Transverse colon (tissue), 4 donors: ENCODE measurements at places on chromosomes 7 and 10. TPM values are rescaled to one million over a fixed set of nuclear protein-coding genes. Genes with fewer than 3 reads are reported as not detected.

DNA sequence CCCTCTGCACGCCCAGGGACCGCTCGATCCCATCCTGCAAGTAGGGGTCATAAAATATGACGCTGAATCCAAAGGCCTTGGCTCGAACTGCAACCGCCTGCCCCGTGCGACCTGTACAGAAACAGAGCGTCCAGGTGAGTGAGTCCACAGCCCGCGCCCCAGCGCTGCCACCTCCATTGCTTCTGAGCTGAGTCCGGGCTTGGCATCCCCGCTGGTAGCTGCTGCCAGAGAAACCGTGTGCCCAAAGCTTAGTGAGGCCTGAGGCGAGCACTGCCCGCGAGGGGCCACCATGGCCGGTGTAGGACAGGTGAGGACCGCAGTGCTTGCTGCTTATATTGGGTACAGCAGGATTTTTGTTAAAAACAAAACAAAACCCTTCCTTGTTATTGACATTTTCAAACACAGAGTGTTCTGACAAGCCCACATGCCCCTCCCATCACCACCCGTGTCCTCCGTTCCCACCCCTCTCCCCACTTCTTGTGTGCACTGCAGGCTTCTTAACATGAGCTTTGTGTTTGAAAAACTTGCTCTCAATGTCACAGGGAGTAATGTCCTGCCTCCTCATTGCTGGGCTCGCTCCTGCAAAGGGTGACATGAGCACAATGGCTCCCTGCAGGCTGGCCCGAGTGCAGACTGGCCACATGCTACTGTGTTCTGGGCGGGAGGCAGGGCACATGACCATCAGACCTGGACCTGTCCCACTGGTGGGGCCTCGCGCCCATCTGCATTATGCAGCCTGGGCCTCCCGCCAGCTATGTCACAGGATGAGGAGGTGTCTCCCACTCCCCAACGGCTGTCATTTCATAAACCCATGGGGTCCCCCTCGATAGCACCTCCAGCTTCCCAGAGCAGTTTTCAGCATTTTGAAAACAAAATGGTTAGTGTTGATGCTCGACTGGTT lies 52.9 kb downstream of the ZRANB1 start:
- no peak for DNase-seq

GRCh38 chr7:150806863-150807262 lies 6.3 kb downstream of the TMEM176A start:
- DNase-seq: no peak

DNA sequence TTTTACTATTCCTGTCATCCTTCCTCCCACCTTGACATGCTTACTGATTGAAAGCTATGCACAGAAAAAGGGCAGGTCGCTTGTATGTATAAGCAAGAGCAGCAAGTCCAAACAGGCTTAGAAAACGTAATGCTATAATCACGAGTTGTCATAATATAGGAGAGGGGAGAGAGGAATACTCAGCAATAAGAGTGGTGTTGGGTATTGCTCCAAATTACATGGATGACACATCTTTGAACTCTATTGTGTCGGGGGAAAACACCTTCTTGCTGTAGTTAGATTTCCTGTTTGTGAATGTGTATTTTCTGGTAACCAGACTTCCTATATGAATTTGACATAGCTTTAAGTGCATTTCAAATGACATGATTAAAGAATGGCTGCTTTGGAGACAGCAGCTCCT lies 7.5 kb downstream of the MET start:
- DNase-seq: no peak

The CYP2E1 gene
- 0.64 TPM for total RNA-seq

The MMRN2 gene
- total RNA-seq: 25.3 TPM

The MLXIPL gene
- 21.9 TPM for total RNA-seq

- DNase-seq: no peak
These were observed 244.4 kb upstream of the FZD1 start for GRCh38 chr7:91019686-91020385.

The MAGI2 gene
- 9.7 TPM for total RNA-seq

DNA sequence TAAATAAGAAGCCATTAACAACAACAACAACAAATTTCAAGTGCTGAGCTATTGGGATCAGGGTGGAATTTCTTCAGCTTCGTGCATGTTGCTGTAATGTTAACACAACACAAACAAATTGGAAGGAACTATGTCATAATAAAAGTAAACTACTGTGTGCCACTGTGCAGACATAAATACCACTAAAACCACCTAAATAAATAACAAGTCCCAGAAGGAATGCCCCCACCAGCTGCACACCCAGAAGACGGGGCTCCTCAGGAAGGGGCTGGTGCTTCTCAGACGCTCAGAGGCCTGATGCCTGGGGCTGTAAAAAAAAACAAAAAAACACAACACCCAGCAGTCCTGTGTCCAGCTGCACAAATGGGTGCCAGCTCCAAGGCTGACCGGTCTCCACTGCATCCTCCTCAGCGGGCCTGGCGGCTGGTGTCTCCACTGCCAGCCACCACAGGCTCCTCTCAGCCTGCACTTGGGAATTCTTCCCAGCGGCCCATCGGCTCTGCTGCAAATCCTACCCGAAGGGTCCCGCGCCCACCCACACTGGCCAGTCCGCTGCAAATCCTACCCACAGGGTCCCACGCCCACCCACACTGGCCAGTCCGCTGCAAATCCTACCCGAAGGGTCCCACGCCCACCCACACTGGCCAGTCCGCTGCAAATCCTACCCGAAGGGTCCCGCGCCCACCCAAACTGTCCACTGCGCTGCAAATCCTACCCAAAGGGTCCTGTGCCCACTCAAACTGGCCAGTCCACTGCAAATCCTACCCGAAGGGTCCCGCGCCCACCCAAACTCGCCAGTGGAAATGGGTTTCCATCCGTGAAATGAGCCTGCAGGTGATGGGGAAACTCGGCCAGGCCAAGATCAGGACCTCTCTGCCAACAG lies 35.8 kb upstream of the DNAAF5 start:
- DNase-seq: peak; percentile 2

GRCh38 chr7:29809533-29810155 lies 3.3 kb downstream of the WIPF3 start:
- no peak for DNase-seq

DNA sequence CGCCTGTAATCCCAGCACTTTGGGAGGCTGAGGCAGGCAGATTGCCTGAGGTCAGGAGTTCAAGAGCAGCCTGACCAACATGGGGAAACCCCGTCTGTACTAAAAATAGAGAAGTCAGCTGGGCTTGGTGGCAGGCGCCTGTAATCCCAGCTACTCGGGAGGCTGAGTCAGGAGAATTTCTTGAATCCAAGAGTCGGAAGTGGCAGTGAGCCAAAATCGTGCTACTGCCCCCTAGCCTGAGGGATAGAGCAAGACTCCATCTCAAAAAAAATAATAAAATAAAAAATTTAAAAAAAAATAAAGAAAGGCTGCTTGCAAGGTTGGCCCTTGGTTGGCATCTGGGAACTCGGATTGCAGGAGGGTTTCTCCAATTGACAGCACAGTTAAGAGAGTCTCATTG lies 221.6 kb downstream of the DGKI start:
- DNase-seq: no peak

DNA sequence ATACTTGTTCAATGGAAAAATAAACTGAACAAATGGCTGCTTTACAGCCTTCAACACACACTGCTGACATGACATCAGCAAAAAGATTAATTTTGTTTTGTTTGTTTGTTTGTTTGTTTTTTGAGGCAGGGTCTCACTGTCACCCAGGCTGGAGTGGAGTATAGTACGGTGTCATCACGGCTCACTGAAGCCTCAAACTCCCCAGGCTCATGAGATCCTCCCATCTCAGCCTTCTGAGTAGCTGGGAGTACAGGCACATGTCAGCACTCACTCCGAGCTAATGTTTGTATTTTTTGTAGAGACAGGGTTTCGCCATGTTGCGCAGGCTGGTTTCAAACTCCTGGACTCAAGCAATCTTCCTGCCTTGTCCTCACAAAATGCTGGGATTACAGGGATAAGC lies 10.9 kb downstream of the TARP start:
- no peak for DNase-seq

The TMEM213 gene
- not detected for total RNA-seq

DNA sequence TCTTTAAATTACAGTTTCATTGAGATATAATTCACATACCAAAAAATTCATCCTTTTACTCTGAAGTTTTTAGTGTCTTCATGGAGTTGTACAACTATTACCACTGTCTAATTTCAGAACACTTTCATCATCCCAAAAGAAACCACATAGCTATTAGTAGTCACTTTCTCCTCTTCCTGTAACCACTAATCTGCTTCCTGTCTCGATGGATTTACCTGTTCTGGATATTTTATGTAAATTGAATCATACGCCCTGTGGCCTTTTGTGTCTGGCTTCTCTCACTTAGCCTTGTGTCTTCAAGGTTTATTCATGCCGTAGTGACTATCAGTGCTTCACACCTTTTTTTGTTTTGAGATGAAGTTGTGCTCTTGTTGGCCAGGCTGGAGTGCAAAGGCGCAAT lies 135.5 kb downstream of the DOCK1 start:
- DNase-seq: no peak

GRCh38 chr10:64175271-64175962 lies 654.2 kb downstream of the REEP3 start:
- no peak for DNase-seq

- no peak for DNase-seq
These were observed 45.4 kb downstream of the CPVL start for GRCh38 chr7:29100924-29101323.

The SPAM1 gene
- not detected for total RNA-seq

- no peak for DNase-seq
These were observed 301.9 kb downstream of the AHR start for GRCh38 chr7:17600340-17600752.

DNA sequence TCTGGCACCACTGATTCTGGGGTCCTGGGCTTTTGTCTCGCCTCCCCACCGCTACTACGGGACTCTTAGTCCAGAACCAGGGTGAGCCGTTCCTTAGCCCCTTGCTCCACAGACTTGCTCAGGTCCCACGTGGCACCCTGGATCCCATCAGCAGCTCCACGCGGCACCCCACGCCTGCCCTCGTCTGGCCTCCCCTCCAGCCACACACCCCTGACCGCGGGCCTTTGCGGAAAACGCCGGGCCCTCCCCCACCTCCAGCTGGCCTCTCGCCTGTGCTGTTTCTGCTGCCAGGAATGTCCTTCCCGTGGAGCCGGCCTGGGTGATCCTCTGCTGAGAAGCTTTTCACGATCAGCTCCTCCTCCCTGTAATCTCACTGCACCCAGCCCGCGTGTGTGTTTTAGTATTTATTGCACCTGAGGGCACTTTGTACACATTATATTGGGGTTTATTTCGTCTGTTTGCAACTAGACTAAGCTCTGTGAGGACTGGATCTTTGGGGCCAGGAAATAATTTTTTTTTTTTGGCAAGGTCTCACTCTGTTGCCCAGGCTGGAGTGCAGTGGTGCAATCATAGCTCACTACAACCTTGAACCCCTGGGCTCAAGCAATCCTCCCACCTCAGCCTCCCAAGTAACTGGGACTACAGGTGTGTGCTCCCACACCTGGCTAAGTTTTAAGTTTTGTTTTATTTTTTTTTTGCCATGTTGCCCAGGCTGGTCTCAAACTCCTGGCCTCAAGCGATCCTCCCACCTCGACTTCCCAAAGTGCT lies 10.5 kb upstream of the TTYH3 start:
- peak; percentile 53 for DNase-seq

DNA sequence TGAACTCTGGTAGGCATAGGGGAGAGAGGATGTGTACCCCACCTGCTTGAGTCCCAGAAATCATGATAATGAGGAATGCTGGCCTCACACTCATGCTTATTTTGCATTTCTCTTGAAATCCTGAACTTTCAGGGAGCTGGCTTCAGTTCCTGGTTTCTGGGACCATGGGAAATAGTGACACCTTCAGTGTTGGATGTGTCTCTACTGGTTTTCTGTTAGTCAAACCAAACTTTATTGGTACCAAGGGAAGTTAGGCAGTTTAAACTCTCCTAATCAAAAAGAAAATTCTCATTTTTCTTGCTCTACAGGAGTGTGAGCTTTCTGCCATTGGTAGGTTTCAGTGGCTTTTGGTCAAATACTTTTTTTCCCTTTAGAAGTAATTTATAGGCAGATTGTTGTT lies 11.8 kb upstream of the PCGF5 start:
- DNase-seq: no peak

The CPXM2 gene
- 19.1 TPM for total RNA-seq

- DNase-seq: peak; percentile 87
These were observed 5.6 kb upstream of the MEST start for GRCh38 chr7:130486114-130486953.

The FGF8 gene
- not detected for total RNA-seq

The RAMP3 gene
- total RNA-seq: 6.4 TPM

GRCh38 chr7:39386718-39387117 lies 179.5 kb upstream of the YAE1 start:
- DNase-seq: no peak

- DNase-seq: no peak
These were observed 596.0 kb upstream of the FOXK1 start for GRCh38 chr7:4085937-4086691.

GRCh38 chr7:132417103-132417906 lies 159.0 kb downstream of the PLXNA4 start:
- no peak for DNase-seq

DNA sequence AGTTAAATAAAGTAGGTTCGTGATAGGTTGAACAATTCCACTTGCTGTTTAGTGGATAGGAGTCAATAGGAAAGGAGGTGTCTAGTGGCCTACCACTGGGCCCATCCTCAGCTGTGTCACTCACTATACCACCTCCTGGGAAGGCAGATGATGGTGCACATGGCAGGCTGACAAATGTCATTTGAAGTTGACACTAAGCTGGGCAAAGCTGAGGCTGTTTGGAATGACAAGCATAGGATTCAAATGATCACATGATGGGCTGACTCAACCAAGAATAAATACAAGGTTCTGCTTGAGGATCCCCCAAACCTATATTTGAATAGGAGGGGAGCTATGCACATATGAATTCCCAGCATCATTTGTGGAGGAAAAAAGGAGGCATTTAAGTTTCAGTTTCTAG lies 489.8 kb downstream of the RPS24 start:
- no peak for DNase-seq
